Neural progenitor cell (in vitro differentiated cells): ENCODE measurements at places on chromosomes 4 and X. TPM values are rescaled to one million over a fixed set of nuclear protein-coding genes. Genes with fewer than 3 reads are reported as not detected.

DNA sequence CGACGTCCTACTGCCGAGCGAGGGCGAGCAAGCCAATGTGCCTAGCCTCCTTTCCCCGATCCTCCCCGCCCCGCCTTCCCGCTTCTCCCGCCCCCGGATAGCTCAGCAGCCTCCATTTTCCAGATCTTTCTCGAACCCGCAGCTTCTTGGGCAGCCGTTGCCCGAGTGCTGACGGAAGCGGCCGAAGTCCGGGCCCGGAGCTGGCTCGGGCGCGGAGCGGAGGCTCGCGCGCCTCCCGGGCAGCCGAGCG is 172 bp upstream of the HSPA4L start:
- peak overlapping the region; percentile 54 for H3K4me3 ChIP-seq
- H3K36me3 ChIP-seq = no peaks in the 10 kb centered on the region
- peaks cover 55% of the 10 kb centered on the region for H3K27me3 ChIP-seq

GRCh38 chr4:100708776-100709175 is 191.0 kb upstream of the EMCN start:
- no peaks in the 10 kb centered on the region for H3K36me3 ChIP-seq
- H3K4me1 ChIP-seq = no peaks in the 10 kb centered on the region
- no peaks in the 10 kb centered on the region for H3K27me3 ChIP-seq
- H3K4me3 ChIP-seq = no peak overlapping the region

The AREG gene
- not detected in 2 replicates for total RNA-seq

The TBCK gene
- total RNA-seq = 57.7 and 69.8 TPM in 2 replicates

- no peaks in the 10 kb centered on the region for H3K27me3 ChIP-seq
- no peak overlapping the region for H3K27ac ChIP-seq
- H3K4me3 ChIP-seq = no peak overlapping the region
- DNase-seq = no peak
- H3K4me1 ChIP-seq = peaks cover 20% of the 10 kb centered on the region
- no peaks in the 10 kb centered on the region for H3K36me3 ChIP-seq
These were observed 25.4 kb downstream of the TMSB4X start for GRCh38 chrX:13000301-13000811.

GRCh38 chr4:43607827-43608461 is 715.4 kb downstream of the GRXCR1 start:
- no peak for DNase-seq
- H3K4me1 ChIP-seq = no peaks in the 10 kb centered on the region
- H3K4me3 ChIP-seq = no peak overlapping the region
- no peaks in the 10 kb centered on the region for H3K27me3 ChIP-seq
- no peak overlapping the region for H3K27ac ChIP-seq

DNA sequence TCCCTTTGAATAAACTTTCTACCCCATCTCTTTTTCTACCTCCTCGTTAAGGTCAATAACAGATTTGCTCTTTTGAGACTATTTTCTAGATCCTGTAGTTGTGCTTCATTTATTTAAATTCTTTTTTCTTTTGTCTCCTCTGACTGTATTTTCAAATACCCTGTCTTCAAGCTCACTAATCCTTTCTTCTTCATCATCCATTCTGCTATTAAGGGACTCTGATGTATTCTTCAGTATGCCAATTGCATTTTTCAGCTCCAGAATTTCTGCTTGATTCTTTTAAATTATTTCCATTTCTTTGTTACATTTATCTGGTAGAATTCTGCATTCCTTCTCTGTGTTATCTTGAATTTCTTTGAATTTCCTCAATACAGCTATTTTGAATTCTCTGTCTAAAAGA is 36.0 kb upstream of the ARMCX4 start:
- no peaks in the 10 kb centered on the region for H3K27me3 ChIP-seq
- no peak for DNase-seq
- no peak overlapping the region for H3K4me3 ChIP-seq
- H3K27ac ChIP-seq = no peak overlapping the region
- H3K4me1 ChIP-seq = no peaks in the 10 kb centered on the region

GRCh38 chr4:26281881-26282280 is 38.9 kb upstream of the RBPJ start:
- H3K4me3 ChIP-seq = no peak overlapping the region
- H3K27ac ChIP-seq = no peak overlapping the region
- no peaks in the 10 kb centered on the region for H3K36me3 ChIP-seq
- no peak for DNase-seq
- no peaks in the 10 kb centered on the region for H3K27me3 ChIP-seq

The ATP10D gene
- 5.2 and 8.1 TPM in 2 replicates for total RNA-seq

DNA sequence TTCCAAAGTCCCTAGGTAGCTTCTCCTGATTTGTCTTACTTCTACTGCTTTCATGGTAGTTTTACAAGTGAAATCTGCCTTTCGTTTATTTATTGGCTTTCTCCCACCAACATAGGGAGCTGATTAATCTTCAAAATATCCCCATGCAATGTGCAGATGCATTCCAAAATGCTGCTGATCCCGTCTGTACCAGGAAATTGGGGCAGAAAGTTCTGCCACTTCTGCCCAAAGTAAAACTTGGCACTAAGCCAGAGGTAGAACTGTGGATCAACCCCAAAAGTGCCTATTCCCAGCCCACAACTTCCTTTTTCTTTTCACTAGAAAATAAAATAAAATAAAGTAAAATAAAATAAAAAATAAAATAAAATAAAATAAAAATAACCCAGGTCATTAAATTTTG is 47.3 kb upstream of the PPARGC1A start:
- no peak for DNase-seq
- H3K4me3 ChIP-seq = no peak overlapping the region
- H3K27ac ChIP-seq = no peak overlapping the region
- H3K36me3 ChIP-seq = no peaks in the 10 kb centered on the region

The ARHGAP6 gene
- 1.1 and 1.2 TPM in 2 replicates for total RNA-seq

- H3K36me3 ChIP-seq = no peaks in the 10 kb centered on the region
- H3K4me1 ChIP-seq = no peaks in the 10 kb centered on the region
- no peak for DNase-seq
These were observed 10.0 kb upstream of the CDKL5 start for GRCh38 chrX:18415386-18415785.

GRCh38 chrX:22196149-22196548 is 76.6 kb upstream of the CBLL2 start:
- no peak for DNase-seq
- H3K27ac ChIP-seq = no peak overlapping the region
- no peak overlapping the region for H3K4me3 ChIP-seq
- H3K27me3 ChIP-seq = no peaks in the 10 kb centered on the region

The ASB9 gene
- total RNA-seq = 0.77 and 1.1 TPM in 2 replicates

DNA sequence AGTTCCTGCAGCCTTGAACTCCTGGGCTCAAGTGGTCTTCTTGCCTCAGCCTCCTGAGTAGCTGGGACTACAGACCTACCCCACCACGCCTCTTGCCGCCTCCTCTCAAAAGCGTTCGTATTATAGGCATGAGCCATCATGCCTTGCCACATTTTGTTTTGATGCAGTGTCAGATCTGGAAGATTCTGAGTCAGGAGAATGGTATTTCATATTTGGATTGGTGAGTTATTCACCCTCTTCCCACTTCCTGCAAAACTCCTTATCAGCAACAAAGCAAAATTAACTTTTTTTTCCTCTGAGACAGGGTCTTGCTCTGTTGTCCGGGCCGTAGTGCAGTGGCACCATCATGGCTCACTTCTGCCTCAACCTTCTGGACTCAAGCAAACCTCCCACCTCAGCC is 29.6 kb downstream of the REST start:
- H3K36me3 ChIP-seq = peaks cover 3% of the 10 kb centered on the region
- no peak for DNase-seq
- H3K27me3 ChIP-seq = no peaks in the 10 kb centered on the region
- no peaks in the 10 kb centered on the region for H3K4me1 ChIP-seq
- no peak overlapping the region for H3K27ac ChIP-seq
